Neural crest cell (in vitro differentiated cells): ENCODE measurements at places on chromosomes 13 and 19. TPM values are rescaled to one million over a fixed set of nuclear protein-coding genes. Genes with fewer than 3 reads are reported as not detected.

DNA sequence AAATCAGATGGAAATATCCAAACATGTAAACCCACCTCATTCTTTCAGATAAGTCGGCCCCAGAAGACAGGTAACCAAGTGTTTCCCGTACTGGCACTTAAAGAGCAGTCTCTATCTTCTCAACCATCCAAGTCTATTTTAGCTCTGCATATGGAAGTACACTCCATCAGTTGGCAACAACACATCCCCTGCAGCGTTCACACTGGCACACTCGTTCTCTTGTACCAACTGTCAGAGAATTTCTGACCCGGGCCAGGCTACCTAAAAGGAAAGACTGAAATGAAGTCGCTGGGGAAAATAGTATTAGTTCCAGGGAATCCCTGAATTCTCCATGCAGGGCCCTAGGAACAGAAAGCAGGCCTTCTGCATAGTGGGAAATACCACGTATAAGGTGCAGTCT lies 109.3 kb downstream of the RXFP2 start:
- H3K4me1 ChIP-seq = peaks cover 9% of the 10 kb centered on the region
- H3K27me3 ChIP-seq = peaks cover 77% of the 10 kb centered on the region
- H3K36me3 ChIP-seq = no peaks in the 10 kb centered on the region
- no peak overlapping the region for H3K27ac ChIP-seq

- peaks cover 4% of the 10 kb centered on the region for H3K36me3 ChIP-seq
- no peaks in the 10 kb centered on the region for H3K27me3 ChIP-seq
- no peak overlapping the region for H3K27ac ChIP-seq
- no peak overlapping the region for H3K4me3 ChIP-seq
Observed at GRCh38 chr19:15810335-15810734, 5.1 kb downstream of the OR10H1 start.

GRCh38 chr19:36151144-36152018 lies 866 bp downstream of the COX7A1 start:
- peaks cover 10% of the 10 kb centered on the region for H3K4me1 ChIP-seq
- H3K27me3 ChIP-seq = no peaks in the 10 kb centered on the region
- no peak overlapping the region for H3K27ac ChIP-seq
- no peak overlapping the region for H3K4me3 ChIP-seq

DNA sequence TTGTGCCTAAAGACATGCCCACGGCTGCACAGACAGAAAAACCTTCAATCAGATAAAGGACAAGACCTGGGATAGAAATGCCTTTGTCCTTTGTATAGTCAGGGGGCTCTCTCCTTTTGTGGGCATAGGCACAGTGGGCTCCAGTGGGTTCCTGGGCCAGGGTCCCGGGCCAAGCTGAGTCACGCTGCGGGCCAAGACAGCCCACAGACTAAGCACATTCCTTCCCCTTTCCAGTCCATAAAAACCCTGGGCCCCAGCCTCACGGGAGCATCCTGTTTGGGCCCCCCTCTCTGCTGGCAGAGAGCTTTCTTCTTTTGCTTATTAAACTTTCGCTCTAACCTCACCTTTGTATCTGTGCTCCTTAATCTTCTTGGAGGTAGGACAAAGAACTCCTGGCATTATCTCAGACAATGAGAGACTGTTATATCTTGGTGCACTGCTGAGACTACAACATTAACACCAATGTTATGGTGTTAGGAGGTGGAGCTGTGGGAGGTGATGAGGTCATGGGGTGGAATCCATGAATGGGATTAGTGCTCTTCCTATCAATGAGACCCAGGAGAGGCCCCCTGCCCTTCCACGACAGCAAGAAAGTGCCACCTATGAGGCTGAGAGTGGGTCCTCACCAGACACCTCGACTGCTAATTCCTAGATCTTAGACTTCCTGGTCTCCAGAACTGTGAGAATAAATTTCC lies 20.8 kb upstream of the FBXL3 start:
- no peak overlapping the region for H3K4me3 ChIP-seq
- H3K36me3 ChIP-seq = peaks cover 44% of the 10 kb centered on the region
- peaks cover 16% of the 10 kb centered on the region for H3K4me1 ChIP-seq

- peaks cover 4% of the 10 kb centered on the region for H3K27me3 ChIP-seq
- no peaks in the 10 kb centered on the region for H3K36me3 ChIP-seq
- H3K4me3 ChIP-seq = no peak overlapping the region
- H3K27ac ChIP-seq = no peak overlapping the region
- DNase-seq = no peak
Observed at GRCh38 chr13:96544957-96545356, 449.3 kb downstream of the OXGR1 start.

DNA sequence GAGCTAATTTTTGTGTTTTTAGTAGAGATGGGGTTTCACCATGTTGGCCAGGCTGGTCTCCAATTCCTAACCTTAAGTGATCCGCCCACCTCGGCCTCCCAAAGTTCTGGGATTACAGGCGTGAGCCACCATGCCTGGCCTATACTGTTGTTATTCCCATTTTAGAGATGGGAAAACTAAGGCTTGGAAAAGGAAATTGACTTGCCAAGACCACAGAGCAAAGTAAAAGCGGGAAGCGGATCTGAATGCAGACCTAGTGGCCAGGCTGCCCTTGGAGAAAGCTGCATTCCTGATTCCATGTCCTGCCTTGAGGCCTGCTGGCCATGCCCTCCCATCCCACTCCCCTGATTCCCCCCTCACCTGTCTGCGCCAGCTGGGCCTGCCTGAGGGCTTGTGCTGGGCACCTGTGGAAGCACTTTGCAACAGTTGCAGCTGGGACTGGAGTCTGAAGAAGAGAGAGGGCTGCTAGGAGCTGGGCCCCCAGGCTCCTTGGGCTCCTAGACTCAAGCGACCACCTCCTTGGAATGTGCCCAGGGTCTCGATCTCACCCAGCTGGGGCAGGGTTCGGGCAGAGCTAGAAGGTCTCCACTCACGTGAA lies 5.7 kb downstream of the PALM3 start:
- H3K27ac ChIP-seq = no peak overlapping the region
- H3K4me1 ChIP-seq = peaks cover 6% of the 10 kb centered on the region
- no peak for DNase-seq
- H3K4me3 ChIP-seq = no peak overlapping the region

GRCh38 chr13:85262499-85262898 lies 536.7 kb downstream of the SLITRK6 start:
- DNase-seq = no peak
- no peaks in the 10 kb centered on the region for H3K36me3 ChIP-seq
- no peaks in the 10 kb centered on the region for H3K27me3 ChIP-seq

COX6B1 gene
- 329 and 339 TPM in 2 replicates for total RNA-seq

GRCh38 chr19:1189419-1189818 lies 15.4 kb upstream of the SBNO2 start:
- H3K4me1 ChIP-seq = peaks cover 4% of the 10 kb centered on the region
- DNase-seq = no peak
- H3K4me3 ChIP-seq = no peak overlapping the region
- no peaks in the 10 kb centered on the region for H3K36me3 ChIP-seq
- no peaks in the 10 kb centered on the region for H3K27me3 ChIP-seq

- peaks cover 4% of the 10 kb centered on the region for H3K4me1 ChIP-seq
- H3K4me3 ChIP-seq = no peak overlapping the region
- no peaks in the 10 kb centered on the region for H3K36me3 ChIP-seq
- H3K27ac ChIP-seq = no peak overlapping the region
Observed at GRCh38 chr19:48558018-48558684, 6.2 kb downstream of the SULT2B1 start.

- peak overlapping the region; percentile 45 for H3K27ac ChIP-seq
- DNase-seq = no peak
- peaks cover 7% of the 10 kb centered on the region for H3K4me1 ChIP-seq
- H3K36me3 ChIP-seq = peaks cover 3% of the 10 kb centered on the region
- no peak overlapping the region for H3K4me3 ChIP-seq
Observed at GRCh38 chr13:109427148-109427547, 359.2 kb downstream of the IRS2 start.

DNA sequence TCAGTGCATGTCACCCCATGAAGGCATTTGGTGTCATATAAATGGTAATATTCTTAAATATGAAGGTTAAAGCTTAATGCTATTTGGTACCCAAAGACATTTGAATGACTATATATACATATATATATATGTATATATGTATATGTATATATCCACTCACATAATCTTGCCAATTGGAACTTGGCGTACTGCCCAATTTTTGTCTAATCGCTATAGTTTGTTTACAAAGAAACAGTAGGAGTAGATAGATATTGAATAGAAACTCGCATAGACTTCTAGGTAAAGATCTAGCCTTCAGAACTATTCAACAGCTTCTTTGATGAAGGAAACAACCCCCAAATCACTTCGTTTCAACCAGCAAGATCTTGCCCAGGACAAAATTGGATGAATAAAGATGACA lies 24.1 kb downstream of the KLF5 start:
- no peak for DNase-seq
- no peak overlapping the region for H3K4me3 ChIP-seq
- no peaks in the 10 kb centered on the region for H3K27me3 ChIP-seq
- H3K4me1 ChIP-seq = no peaks in the 10 kb centered on the region
- H3K36me3 ChIP-seq = no peaks in the 10 kb centered on the region

DNA sequence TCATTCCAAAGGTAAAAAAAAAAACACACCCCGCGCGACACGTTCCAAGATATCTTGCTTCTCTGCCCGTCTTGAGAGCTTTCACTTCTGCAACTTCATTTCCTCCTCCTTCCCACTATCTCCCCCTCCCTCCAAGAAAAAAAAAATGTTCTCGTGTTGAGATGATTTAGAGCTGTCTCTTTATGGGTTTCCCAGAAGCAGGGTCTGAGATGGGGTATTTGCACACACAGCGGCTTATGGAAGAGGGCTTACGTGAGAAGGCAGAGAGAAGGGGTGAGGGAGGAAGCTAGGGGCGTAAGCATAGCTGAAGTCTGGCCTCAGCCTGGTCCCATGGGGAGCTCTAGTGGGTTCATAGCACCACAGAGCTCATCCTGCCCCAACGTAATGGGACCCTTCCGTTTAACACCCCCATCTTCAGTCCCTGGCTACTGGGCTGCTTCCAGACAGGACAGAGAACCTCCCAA lies 31.3 kb upstream of the USE1 start:
- H3K4me1 ChIP-seq = no peaks in the 10 kb centered on the region
- H3K27ac ChIP-seq = peak overlapping the region; percentile 57
- peaks cover 3% of the 10 kb centered on the region for H3K36me3 ChIP-seq
- DNase-seq = no peak

GRCh38 chr13:25169356-25169755 lies 2.7 kb downstream of the AMER2 start:
- H3K36me3 ChIP-seq = peaks cover 5% of the 10 kb centered on the region
- DNase-seq = no peak
- no peak overlapping the region for H3K27ac ChIP-seq
- H3K27me3 ChIP-seq = peaks cover 70% of the 10 kb centered on the region
- H3K4me3 ChIP-seq = peak overlapping the region; percentile 88

DNA sequence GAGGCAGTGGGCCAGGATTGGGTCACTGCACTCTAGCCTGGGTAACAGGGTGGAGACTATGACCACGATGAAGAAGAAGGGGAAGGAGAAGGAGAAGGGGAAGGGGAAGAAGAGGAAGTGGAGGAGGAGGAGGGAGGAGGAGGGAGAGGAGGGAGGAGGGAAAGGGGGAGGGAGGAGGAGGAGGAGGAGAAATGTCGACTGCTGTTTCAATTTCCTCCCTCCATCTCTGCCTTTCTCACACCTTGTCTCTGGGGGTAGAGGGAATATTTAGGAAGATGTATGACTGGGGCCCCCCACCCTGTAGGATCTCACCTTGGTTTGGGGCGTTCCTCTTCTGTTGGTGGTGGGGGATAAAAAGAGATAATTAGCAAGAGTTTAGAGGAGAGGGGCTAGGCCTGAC lies 3.8 kb downstream of the TNNT1 start:
- no peak overlapping the region for H3K4me3 ChIP-seq
- H3K27ac ChIP-seq = no peak overlapping the region
- H3K36me3 ChIP-seq = no peaks in the 10 kb centered on the region
- H3K4me1 ChIP-seq = peaks cover 10% of the 10 kb centered on the region
- DNase-seq = no peak
- peaks cover 86% of the 10 kb centered on the region for H3K27me3 ChIP-seq

CPB2 gene
- 0.43 and 0.44 TPM in 2 replicates for total RNA-seq

BEST2 gene
- total RNA-seq = not detected in 2 replicates

DNA sequence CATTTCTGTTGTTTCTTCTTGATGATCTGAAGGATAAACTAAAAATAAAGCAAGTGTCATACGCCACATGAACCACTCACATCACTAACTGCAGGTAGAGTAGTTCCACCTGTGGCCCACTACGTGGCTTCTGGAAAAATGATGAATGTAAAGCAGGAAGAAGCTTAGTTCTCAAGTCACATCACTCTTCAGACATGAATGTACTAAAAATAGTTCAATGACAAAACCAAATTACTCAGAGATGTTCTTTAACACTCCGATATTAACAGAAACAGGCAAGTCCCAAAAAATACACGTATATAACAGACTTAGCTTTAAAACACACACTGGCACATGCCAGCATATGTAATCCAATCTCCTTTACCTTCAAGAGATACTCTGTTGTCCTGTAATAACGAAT lies 21.6 kb downstream of the RAB20 start:
- no peak overlapping the region for H3K4me3 ChIP-seq
- no peaks in the 10 kb centered on the region for H3K27me3 ChIP-seq
- H3K36me3 ChIP-seq = peaks cover 2% of the 10 kb centered on the region
- DNase-seq = no peak
- H3K27ac ChIP-seq = no peak overlapping the region
- H3K4me1 ChIP-seq = no peaks in the 10 kb centered on the region

DNA sequence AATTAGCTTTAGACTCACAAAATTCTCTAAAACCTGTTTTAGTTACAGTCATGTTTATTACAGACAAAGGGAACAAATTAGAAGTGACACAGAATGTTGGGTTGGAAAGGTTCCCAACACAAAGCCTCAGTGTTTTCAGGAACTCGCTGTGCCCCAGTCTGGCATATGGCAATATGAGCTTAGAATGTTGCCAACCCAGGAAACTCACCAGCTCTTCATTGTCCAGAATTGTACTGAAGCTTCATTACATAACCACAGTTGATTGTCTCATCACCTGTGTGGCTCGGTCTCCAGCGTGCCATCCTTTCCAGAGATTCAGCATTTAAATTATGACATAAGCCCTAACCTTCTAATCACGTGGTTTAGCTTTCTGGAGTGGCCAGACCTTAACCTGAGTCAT lies 19.1 kb downstream of the ZNF264 start:
- no peaks in the 10 kb centered on the region for H3K4me1 ChIP-seq
- no peak overlapping the region for H3K4me3 ChIP-seq

- peaks cover 21% of the 10 kb centered on the region for H3K27me3 ChIP-seq
- H3K4me1 ChIP-seq = peaks cover 36% of the 10 kb centered on the region
- DNase-seq = peak; percentile 57
- H3K4me3 ChIP-seq = peak overlapping the region; percentile 87
- no peaks in the 10 kb centered on the region for H3K36me3 ChIP-seq
Observed at GRCh38 chr19:49114630-49115363, 627 bp downstream of the LIN7B start.

- H3K4me3 ChIP-seq = no peak overlapping the region
- DNase-seq = no peak
- H3K27me3 ChIP-seq = no peaks in the 10 kb centered on the region
- no peaks in the 10 kb centered on the region for H3K4me1 ChIP-seq
- H3K36me3 ChIP-seq = no peaks in the 10 kb centered on the region
Observed at GRCh38 chr13:92054389-92054788, 656.0 kb downstream of the GPC5 start.

DNA sequence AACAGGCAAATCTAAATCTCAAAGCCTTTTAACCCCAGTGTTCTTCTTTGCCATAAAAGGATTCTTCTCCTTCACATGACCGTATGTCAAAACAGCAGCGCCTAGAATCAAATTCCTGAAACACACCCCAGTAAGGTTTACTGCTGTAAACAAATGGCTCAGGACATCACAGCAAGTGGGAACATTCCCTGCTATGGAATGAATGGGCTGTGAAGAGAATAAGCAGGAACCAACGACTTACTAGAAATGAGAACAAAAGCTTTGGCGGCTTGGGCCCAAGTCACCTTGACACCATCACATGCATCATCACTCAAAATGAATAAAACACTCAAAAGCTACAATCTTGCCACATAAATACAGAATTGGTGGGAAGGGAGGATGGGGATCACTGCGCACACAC lies 80.4 kb upstream of the SPATA13 start:
- no peak overlapping the region for H3K27ac ChIP-seq
- no peak for DNase-seq
- no peaks in the 10 kb centered on the region for H3K27me3 ChIP-seq
- peak overlapping the region; percentile 25 for H3K4me3 ChIP-seq
- H3K4me1 ChIP-seq = peaks cover 70% of the 10 kb centered on the region
